ENCODE measurements at places on chromosomes 3 and 15. TPM values are rescaled to one million over a fixed set of nuclear protein-coding genes. Genes with fewer than 3 reads are reported as not detected.

Gene TNFSF10
- total RNA-seq = 1.2 TPM

DNA sequence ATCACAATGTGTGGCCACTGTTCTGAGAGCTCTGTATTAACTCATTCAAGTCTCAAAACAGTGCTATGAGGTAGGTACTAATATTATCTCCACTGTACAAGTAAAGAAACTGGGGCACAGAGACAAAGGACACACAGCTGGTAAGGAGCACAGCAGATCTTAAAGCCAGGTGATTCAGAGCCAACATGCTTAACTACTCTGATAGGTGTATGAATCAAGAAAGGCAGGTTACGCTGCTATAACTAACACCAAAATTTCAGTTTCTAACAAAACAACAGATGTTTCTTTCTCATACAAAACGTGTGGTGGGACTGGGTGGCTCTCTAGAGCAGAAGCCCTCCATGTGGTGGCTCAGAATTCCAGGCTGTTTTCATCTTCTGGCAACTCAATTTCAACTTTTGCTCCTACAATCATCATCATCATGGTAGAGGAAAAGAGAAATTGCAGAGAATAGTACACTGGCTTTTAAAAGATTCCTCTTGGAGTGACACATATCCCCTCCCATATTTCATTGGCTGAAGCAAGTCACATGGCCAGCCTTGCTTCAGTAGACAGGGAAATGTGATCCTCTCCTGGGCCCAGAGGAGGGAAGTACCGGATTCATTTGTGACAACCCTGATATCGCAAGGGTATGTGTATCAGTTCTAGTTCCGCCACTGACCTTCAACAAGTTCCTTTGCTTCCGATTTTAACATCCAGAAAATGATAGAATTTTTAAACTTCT lies 126.2 kb upstream of the PTX3 start:
- H3K4me1 ChIP-seq = peaks cover 6% of the 10 kb centered on the region
- no peaks in the 10 kb centered on the region for H3K27me3 ChIP-seq
- no peak for DNase-seq
- H3K27ac ChIP-seq = no peak overlapping the region
- H3K36me3 ChIP-seq = no peaks in the 10 kb centered on the region
- H3K4me3 ChIP-seq = no peak overlapping the region

DNA sequence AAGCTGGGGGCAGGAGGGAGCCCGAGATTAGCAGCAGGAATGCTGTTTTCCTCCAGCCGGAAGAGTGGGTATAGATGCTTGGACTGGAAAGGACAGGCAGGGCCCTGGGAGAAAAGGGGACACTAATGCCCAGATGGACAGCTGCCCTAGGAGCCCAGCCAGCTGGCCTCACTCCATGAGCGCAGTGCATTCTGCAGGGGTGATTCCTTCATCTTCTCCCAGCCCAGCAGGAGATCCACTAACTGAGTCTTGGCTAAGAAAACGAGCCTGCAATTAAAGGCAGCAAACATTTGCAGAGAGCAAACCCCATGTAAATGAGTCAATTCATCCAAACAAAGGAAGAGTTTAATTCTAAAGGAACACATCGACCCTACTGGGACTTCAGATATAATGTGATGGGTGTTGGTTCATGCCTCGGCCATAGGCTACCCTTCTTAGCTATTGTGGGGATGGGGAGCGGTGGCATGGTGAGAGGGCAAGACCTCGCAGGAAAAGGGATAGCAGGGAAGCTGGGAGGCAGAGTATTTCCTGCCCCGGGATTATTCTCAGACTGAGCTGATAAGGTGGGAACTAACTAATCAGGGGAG lies 13.3 kb upstream of the MINAR1 start:
- no peak for DNase-seq
- no peaks in the 10 kb centered on the region for H3K36me3 ChIP-seq
- no peak overlapping the region for H3K27ac ChIP-seq

GRCh38 chr3:8371085-8371551 lies 130.5 kb upstream of the LMCD1 start:
- H3K4me3 ChIP-seq = no peak overlapping the region
- DNase-seq = no peak
- H3K36me3 ChIP-seq = no peaks in the 10 kb centered on the region
- peaks cover 10% of the 10 kb centered on the region for H3K27me3 ChIP-seq
- peak overlapping the region; percentile 75 for H3K27ac ChIP-seq

GRCh38 chr15:80760960-80761359 lies 18.2 kb upstream of the CEMIP start:
- H3K36me3 ChIP-seq = no peaks in the 10 kb centered on the region
- no peaks in the 10 kb centered on the region for H3K27me3 ChIP-seq
- H3K4me3 ChIP-seq = no peak overlapping the region
- no peak overlapping the region for H3K27ac ChIP-seq
